Kidney capillary endothelial cell (primary cell): ENCODE measurements at places on chromosomes 7 and 10.

DNA sequence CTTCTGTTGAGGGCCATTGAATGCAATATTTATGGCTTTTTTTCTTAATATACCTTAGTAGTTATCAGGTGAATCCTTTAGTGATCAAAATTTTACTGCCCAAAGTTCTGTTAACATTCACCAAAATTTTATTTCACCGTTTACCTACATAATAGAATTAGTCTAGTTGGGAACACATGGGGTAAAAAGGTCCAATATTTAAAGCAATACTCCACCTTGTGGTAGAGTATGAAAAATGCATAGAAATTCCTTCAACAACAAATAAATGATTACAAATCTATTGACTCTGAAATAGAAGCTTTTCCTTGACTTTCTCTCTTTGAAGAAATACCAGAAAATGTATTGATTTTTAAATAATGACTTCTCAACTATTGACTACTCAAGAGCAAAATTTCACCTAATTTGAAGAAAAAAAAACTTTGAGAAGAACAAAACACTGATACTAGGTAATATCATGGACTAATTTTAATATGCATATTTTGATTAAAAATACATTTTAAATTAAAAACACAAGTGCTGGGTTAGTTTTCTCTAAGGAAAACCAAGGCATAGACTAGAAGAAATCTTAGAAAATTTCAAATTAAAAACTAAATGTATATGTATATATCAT lies 43.3 kb downstream of the POLR1F start:
- peak; percentile 22 for DNase-seq

DNA sequence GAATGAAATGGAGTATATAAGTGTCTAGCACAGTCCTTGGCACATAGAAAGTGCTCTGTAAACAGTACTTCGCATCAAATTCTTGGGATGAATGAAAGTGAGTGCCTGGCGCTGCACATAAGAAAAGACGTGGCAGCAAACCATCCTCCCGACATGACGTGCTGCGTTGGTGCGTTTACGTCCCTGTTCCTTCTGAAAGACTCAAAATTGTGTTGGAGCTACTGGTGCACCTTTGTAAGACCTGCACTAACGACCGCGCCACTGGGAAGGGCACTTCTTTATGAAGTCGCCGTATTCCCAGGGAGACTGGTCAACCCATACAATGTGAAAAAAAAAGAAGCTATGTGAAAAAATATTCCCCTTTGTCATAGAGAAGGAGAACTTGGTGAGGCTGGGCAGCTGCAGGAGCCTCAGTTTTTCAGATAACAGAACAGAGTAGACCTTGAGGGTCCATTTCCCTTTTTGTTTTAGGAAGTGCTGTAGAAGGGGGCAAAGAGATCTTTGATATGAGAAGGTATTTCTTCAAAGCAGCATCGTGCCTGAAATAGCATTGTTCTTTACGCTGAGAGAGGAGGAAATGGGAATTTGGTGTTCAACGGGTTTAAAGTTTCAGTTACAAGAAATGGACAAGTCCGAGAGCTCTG lies 91.7 kb downstream of the PTPRE start:
- DNase-seq: no peak

DNA sequence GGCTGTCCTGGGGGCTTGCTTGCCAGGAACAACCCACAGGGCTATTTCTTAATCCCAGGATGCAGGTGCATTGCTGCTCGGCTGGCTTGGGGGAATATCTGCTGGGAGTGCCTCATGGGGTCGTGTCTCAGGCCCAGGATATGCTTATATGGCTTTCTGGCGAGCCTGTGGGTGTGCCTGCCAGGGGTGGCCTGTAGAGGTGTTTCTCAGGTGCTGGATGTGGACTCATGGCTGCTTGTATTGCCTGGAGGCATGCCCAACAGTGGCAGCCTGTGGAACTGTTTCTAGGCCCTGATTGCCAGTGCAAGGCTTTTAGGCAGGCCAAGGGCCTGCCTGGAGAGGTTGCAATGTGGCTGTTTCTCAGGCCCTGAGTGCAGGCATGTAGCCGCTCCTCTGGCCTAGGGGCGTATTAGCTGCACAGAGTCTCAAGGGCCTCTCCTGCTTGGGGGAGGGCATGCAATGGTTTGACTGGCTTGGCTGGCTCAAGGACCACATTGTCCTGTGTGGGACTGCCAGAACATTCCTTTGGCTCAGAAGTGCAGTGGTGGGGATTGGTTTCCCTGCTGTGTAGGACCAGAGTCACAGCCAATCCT lies 202.1 kb downstream of the ATRNL1 start:
- DNase-seq: no peak

- DNase-seq: no peak
Measured at GRCh38 chr10:110892602-110893288, 21.0 kb downstream of the PDCD4 start.

DNA sequence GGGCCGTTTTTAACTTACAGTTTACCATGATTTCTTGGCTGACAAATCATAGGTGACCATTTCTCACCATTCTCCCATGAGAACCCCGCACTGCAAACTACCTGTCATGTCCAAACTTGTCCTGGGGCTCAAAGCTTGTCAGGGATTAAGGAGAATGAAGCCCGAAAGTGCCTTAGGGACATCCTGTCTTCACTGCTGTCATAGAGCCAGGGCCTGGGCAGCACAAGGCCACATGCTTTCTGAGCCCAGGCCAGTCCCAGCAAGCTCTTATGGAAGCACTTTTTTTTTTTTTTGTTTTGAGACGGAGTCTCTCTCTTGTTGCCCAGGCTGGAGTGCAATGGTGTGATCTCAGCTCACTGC lies 33.9 kb downstream of the CCM2 start:
- no peak for DNase-seq

DNA sequence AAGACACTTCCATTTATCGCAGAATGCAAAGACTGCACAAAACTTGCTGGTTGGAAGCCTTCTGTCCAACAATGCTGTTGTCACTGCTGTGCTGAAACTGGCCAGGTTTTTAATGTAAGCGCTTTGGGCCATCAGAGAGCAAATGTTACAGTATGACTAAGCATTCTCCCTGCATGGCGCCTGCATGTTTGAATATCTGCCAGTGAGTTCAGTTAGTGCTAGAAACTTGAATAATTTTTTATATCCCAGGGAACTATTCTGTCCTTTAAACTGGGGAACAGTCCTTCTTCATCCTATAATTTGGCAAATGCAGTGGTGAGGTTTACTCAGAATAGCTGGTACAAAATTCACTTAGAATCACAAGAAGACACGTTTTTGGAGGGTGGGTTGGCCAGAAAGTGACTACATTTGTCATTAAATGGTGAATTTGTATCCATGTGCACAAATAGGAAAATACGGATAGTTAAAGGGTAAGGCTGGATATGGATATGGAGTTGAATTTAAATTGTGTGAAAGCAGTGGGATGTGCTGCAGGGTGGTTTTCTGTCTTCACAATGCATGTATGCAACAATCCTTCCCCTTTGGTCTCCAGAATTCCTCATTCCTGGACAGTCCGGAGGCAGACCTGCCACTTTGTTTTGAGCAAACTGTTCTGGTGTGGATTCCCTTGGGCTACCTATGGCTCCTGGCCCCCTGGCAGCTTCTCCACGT lies 1.7 kb downstream of the ABCC2 start:
- DNase-seq: no peak

GRCh38 chr7:101218236-101219125 lies 516 bp downstream of the ZNHIT1 start:
- no peak for DNase-seq

- peak; percentile 24 for DNase-seq
Measured at GRCh38 chr10:22737587-22737986, 23.2 kb upstream of the PIP4K2A start.

DNA sequence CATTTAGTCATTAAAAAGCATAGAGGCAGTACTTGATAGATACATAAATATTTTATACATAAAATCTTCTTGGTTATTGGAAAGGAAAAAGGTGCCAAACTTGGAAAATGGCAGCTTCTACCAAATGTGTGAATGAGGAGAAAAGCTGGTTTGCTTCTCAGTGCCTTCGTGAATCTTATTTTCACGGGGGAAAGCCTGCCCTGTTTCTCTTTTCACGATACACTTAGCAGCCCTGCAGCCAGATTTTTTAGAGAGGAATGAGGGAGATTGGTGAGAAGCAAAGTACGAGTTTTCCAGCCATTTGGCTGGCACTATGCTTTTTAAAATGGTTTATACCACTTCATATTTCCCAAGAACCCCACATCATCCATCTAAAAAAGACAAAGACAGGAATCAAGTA lies 22.9 kb upstream of the C1QL3 start:
- DNase-seq: no peak

DNA sequence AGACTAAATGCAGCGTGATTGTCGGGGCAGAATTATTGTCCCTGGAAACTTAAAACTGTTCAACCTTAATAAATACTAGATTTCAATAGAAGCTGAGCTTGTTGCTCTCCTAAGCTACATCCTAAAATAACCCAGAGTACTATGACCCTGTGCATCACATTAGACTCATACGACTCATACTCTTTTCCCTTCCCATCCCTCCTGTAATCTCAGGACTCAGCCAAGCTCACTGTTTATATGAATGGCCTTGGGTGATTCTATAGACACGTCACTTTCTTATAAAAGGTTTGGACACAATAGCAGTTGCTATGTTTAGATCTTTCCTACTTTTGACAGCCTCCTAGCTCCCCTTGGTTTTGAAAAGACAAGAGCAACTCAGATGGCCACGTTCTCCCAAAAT lies 17.2 kb downstream of the TCF7L2 start:
- DNase-seq: peak; percentile 81

DNA sequence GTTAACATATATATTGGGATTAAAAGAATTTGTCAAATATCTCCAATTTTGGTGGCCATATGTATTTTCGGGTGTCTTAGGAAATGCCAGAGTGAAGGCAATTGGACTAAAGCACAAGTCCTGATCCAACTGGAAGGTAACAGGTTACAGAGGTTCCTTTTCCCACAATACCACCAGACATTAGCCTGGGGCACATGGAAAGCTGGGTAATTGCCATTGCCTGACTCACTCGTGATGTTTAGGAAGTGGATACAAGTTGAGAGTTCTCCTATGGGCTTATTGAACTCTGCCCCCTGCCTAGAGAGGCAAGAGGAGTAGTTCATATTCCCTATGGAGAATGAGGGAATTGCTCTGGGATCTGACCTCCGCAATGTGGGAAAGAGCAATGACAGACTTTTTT lies 5.7 kb downstream of the DNAH11 start:
- DNase-seq: no peak

DNA sequence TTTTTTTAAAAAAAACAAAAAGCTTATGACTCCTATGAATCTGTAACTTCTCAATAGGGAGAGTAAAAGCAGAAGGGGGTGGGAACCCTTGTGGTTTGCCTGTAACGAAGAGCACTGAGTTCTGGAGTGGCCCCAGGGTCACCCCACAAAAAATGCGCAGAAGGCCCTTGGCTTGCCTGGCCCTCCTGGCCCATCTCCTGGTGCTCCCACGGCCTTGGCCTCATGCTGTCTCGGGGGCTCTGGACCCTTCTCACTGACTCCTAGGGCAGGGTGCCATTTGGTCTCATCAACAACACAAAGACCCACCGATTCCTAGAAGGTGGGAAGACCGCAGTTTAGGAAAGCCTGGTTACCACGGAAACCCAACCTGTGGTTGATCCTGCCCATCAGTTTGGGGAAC lies 40.8 kb downstream of the ZNF467 start:
- no peak for DNase-seq

GRCh38 chr10:23412223-23412622 lies 26.7 kb upstream of the OTUD1 start:
- no peak for DNase-seq

DNA sequence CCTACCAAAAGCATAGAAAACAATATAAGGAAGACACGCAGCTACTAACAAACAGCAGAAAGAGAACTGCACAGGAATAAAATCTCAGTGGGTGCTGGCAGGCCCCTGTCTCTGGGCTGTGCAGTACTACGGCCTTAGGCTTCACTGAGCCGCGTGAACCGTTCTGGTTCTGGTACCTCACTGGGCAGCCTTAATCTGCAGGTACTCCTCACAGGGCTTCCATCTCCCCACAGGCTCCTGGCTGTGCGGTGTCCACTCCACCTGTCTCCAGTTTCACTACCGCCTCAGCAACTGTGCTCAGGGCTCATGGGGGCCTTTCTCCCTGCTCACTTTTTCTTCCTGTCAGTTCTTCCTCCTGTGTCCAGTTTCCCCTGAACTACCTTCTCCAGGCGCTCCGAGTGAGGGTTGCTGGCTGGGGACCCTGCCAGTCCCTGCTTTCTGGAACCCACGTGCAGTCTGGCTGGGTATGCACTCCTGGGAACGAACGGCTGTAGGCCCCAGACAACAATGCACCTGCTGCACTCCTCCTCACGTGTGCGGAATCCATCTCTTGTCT lies 75.7 kb downstream of the VIPR2 start:
- no peak for DNase-seq

- no peak for DNase-seq
Measured at GRCh38 chr10:48272682-48273081, 1.8 kb downstream of the FRMPD2 start.
